Skeletal muscle cell (primary cell): ENCODE measurements at places on chromosomes 6 and 20.
A peak's percentile ranks its signal among the peaks of the same experiment; 100 is the strongest.

- DNase-seq, result peak; percentile 91
Measured at GRCh38 chr6:148565930-148566663, 180.7 kb upstream of the UST start.

DNA sequence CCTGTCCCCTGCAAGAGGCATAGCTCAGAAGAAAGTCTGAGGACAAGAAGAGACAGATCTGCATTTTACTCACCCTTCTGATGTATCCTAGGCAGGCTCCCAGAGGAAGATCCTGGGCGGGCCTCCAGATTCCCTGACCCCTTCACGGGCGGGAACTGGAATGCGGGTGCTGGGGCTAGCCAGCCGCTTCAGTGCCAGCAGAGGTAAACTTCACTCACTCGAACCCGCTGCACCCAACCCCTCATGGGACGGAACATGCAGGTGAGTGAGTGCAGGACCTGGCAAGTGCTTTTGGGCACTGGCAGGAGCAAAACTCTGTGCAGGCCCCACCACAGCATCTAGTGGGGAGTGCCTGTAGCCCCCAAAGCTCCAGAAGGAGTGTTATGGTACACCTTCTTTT lies 171.8 kb downstream of the MMS22L start:
- DNase-seq, result no peak

DNA sequence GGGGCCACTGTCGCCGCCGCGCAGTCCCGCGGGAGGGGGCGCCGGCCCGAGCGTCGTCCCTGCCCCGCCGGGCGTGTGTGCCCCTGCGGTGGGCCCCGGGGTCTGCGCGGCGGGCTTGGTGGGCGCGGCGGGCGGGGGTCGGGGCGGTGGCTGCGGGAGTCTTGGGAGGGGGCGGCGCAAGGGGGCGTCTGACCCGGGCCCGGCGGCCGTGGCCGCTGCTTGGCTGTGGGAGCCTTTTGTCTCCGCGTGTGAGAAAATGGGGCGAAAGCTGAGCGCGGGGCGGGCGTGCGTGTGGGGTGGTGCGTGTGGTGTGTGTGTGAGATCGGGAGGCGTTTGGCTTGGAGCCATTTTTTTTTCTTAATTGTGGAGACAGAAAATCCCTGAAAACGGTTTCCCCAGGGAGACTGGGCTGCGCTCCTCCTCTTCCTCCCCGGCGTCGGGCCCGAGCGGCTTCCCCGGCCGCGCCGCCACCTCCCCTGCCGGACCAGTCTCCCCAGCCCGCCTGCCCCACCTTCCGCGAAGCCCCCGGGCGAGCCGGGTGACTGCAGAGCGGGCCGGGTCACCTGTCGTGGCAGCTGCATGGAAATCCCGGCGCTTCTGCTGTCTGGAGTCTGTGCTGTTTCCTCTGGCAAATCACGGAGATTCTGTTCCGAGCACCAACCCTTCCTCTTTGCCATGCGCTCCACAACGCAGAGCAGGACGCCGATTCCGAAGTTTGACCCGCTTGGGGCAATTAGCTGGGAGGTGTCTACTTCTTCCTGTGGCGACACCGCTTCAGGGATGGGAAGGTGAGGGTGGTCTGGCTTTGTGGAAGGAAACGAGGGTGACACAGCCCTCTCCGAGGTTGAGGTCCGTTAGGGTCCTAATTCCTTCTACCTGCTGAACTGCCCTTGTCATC lies 64.4 kb downstream of the GTF2H5 start:
- DNase-seq, result peak; percentile 26

GRCh38 chr6:11085758-11086435 lies 7.7 kb upstream of the SMIM13 start:
- no peak for DNase-seq

GRCh38 chr6:38801305-38801704 lies 86.2 kb downstream of the DNAH8 start:
- no peak for DNase-seq

DNA sequence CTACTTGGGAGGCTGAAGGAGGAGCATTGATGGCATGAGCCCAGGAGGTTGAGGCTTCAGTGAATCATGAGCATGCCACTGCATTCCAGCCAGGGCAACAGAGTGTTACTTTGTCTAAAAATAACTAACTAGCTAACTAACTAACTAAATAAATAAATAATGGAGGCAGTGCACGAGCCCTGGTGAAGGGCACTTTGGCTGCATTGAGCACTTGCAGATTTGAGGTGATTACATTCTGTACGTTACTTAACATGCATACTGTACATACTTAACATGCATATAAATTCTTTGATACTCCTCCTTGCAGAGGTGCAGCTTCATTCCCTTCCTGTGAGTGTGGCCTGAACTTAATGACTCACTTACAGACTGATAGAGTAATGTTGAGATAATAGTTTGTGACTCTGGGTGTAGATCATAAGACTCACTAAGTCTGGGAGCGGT lies 10.7 kb downstream of the HLA-A start:
- no peak for DNase-seq

DNA sequence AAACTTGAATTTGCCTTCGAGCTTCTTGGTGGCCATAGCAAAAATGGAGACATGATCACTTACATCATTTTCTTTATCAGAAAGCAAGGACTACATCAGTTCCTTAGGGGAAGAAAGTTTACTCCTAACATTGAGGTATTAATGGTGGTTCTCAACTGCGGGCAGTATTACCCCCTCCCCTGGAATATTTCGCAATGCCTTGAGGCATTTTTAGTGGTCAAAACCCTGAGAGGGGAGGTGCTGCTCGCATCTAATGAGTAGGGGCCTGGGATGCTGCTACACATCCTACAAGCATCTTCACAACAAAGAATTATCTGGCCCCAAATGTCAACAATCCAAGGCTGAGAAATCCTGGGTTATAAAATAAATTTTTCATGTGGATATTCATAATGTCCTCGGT lies 222.2 kb upstream of the TSHZ2 start:
- DNase-seq, result no peak

GRCh38 chr6:136464148-136464547 lies 86.1 kb downstream of the MAP7 start:
- no peak for DNase-seq
